Activated CD4-positive, CD25-positive, alpha-beta regulatory T cell treated with anti-CD3 and anti-CD28 coated beads, Interleukin-2, amount 50 U/mL, for 24 hours (primary cell): ENCODE measurements at places on chromosomes 6 and 20.

DNA sequence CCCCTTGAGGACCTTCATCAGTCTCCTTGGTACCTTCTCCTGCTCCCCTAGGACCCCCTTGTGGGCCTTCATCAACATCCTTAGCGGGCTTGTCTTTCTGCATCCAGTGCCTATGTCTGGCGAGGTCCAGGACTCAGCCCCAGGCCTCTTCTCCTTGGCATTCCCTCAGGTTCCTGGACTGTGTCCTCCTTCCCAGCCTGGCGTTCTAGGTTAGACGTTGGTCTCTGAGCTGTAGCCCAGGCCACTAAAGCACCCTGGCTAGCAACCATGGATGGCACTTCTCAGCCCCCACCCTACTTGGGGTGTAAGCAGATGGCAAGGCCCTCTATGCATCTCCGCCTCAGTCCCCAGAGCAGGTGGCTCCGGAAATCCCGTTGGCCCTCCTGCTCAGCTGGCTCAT, 51.5 kb upstream of the NNAT start:
- no peak for ATAC-seq

DNA sequence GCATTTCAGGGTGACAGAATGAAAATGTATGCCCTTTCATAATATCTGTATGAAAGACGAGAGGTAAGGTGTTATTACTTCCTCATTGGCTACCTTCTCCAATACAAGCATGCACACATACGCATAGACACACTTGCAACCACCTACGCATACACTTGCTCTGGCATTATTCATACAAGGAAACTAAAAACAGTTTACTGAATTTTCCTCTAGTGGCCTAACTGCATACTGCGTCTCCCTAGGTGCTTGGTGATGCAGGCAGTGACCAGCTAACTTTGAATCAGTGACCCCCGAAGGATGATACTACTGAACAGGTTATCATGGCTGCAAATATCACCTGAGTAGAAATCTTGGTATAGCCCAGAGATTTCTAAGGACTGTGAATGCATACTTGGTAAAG, 593.1 kb downstream of the PKHD1 start:
- no peak for ATAC-seq

GRCh38 chr20:6768228-6769140, 998 bp downstream of the BMP2 start:
- ATAC-seq, result no peak

DNA sequence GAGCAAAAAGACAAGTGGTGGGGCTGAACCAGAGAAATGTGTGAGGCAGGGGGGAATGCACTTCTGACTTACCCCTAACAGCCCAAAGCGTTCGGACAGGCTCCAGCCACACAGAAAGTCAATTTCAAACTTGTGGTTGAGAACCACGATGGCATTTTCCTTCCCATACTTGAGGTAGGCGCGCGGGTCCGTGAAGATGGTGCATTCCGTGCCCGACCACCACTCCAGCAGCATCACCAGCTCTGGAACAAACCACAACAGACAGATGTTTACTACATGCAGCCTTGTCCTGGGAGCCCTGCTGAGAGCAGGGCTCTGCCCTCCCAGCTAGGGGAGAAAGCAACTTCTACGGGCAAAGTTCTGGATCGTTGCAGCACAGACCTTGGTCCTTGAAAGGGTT, 107.7 kb downstream of the AGPAT4 start:
- no peak for ATAC-seq

DNA sequence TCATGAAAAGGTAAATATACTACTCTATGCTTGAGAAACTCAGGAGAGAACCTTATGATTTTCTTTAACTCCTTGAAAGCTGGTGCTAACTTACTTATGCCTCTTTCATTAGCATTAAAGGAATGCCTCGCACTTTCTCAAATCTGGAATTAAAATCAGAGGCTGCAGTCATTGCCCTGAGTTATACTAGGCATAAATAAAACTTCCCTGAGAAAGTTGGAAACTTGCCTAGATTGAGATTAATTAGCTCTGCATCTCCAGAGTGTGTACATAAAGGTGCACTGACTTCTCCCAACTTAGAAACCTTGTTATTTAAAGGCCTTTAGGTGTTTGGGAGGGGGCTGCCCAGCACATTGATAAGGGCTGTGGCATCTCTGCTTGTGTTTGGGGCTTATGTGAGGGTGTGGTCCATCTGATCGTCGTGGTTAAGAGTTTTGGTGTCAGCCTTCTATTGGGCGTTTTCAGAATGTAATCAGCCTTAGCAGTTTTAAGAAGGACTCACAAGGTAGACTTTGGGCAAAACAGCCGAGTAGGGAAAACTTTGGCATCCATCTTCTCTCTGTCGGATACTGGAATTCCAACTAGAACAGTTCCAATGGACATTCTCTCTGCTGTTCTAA, 32.1 kb upstream of the CCN6 start:
- no peak for ATAC-seq

- ATAC-seq, result peak; percentile 55
Measured at GRCh38 chr6:7615611-7616383, 25.8 kb downstream of the SNRNP48 start.

GRCh38 chr6:148177589-148178233, 164.9 kb upstream of the SASH1 start:
- no peak for ATAC-seq

DNA sequence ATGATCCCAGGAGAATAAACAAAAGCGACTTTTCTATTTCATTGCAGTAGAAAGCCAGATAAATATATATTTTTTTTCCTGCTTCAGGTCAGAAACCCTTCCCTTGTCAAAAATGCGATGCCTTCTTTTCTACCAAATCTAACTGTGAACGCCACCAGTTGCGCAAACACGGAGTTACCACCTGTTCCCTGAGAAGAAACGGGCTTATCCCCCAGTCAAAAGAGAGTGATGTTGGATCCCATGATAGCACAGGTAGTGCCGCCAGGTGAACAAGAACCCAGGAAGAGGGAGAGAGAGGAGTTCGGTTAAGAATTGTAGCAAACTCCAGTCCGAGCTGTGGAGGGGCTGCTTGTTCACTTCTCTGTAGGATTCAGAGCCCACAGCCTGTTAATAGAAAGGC, 72.6 kb downstream of the SSR1 start:
- ATAC-seq, result no peak

DNA sequence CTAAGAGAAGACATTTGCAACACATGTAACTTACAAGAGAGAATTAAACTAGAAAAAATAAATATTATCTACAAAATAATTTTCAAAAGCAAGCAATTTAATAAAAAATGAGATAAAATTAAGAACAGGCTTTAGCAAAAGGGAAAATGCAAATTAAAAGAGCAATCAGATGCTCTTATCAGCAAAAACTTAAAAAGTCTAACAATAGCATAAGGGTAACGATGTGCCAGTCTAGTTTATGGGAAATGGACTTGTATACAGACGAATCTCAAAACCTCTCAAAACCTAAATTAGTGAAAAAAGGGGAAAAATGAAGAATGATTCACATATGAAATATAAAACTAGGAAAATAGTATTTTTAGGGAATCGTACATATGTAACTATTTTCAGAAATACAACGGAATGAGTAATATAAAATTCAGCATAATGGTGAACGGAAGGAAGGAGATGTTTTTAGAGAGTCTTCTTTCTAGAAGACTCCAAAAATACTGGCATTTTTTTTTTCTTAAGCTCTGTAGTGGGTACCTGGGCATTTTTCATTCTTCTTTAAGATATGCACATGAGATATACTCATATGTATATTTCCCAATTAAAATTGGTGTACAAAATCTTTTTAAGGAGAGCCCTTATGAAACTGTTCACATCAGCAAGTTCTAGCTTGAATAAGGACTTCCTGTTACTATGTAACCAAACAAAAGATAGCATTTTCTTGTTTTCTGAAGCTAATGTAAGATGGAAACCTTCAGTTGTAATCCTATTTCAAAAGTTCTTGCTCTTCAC, 927 bp upstream of the MANEA start:
- ATAC-seq, result no peak

DNA sequence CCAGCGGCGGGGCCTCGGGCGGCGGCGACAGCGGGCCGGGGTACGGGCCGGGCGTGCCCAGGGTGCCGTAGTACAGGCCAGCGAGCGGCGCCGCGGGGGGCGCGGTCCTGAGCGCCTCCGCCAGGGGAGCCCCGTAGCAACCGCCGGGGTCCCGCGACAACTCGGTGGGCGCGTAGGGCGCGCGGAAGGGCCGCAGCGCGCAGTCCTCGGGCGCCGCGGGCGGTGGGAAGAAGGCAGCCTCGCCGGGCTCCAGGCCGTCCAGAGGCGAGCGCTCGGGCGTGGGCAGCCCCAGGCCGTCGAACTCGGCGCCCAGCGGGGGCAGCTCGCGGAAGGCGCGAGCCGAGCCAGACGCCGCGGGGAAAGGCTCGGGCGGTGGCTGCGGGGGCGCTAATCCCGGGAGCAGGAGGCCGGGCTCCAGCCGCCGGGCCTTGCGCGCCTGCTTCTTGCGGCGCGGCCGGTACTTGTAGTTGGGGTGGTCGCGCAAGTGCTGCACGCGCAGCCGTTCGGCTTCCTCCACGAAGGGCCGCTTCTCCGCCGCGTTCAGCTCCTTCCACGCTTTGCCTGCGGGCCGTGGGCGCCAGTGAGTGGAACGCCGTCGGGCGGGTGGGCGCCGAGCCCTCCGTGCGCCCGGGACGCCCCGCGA, 916 bp downstream of the SOX18 start:
- no peak for ATAC-seq

- no peak for ATAC-seq
Measured at GRCh38 chr20:35657271-35657670, 7.4 kb downstream of the CPNE1 start.

DNA sequence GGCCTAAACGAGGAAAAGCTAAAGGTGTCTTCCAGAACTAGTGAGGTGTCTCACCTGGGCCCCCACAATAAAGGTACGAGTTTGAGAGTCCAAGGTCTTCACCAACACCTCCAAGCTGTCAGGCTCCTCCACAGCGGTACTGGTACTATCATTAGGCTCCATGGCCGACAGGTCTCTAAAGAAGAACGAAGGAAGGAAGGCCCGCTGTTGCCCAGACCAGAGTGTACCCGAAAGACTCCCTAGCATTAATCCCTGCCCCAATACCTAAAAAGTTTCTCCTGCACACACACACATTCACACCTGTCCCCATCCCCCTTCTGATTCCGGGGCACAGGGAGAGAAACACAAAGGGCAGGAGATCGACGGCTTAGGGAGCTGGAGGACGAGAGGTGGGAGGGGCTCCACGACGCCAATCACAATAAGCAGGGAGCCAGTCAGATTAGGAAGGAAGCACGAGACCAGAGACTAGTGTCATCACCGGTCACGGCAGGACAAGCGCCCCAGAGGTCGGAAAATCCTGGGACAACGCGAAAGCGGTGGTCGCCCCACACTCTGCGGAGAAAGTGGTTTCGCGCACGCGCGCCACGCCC, 764 bp downstream of the BAG6 start:
- peak; percentile 32 for ATAC-seq

DNA sequence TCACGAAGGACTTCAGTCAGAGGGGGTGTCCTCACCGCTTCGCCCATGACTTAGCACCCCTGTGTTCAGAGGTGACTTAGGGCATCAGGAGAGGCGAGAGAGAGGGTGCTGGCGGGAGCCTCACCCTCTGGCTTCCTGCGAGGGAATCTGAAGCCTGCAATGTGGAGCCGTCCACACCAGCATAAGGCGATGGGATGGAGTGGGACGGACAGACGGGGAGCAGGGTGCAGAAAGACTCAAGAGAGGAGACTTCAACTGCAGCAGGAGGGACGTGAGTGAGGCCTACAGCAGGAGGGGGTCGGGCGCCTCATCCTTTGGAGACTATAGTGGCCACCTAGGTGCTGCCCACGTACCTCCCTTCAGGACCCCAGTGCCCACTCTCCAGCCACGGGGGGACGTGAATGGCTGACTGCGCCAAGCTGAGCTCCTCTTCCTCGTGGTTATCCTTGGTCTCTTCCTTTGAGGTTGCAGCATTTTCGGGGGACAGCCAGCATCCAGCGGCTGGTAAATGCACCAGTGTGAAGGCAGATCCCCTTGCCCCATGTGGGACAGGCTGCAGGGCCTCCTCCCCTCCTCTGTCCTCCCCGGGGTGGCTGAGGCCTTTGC, 26.9 kb upstream of the MLN start:
- ATAC-seq, result no peak

DNA sequence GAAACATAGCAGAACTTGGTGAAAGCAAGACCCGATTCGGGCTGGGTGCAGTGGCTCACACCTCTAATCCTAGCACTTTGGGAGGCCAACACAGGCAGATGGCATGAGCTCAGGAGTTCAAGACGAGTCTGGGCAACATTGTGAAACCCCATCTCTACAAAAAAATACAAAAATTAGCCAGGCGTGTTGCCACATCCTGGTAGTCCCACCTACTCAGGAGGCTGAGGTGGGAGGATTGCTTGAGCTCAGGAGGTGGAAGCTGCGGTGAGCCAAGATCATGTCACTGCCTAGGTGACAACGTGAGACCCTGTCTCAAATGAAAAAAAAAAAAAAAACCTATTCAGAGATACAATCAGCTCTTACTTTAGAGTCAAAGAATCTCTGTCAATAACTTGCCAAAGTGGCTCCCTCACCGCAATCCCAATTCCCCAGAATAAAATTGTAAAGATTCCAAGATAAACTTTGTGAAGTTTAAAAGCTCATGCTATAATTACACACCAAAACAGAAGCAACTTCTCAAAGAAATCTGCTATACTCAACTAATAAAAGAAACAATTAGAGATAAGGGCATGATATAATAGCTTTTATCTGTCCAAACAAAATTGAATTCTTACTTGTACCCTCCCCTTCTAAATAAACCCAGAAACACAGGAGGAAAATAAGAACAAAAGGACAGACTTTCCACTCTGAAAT, 33.6 kb downstream of the CDK19 start:
- ATAC-seq, result no peak

DNA sequence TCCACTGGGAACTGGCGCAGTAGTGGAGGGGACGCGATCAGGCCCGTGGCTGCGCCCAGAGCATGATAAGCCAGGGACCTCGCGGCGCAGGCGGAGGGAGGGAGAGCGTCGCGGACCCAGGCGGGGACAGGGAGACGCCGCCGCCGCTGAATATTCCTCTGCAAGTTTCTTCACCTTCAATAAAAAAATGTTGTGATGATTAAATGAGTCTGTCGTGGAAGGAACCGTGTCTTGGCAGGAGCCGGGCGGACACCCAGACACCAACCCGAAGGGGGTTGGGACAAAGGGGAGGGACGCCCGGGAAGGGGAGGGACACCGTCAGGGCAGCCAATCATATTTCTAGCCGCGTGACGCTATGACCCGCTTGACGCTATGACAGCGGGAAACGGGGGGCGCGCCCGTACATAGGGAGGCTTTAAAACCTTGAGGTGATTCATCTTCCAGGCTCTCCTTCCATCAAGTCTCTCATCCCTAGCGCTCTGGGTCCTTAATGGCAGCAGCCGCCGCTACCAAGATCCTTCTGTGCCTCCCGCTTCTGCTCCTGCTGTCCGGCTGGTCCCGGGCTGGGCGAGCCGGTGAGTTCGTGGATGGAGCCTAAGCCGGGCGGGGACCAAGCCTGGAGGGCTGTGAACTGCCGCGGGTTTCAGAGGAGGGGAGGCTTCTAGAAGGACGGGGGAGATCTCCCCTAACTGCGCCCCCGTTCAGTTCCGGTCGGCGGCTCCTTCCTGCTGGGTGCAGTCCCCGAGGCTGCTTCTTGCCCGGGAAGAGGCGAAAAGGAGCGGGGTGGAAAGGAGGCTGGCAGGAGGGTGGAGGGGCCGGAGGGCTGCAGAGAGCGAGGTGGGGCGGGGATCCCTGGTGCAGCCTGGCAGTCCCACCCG, at the start of gene ULBP2:
Gene ULBP2 (plus strand): TSS at position 432 of the 878 bp plus-strand sequence. CDS start 59 bp downstream, at position 491.
- peak; percentile 90 for ATAC-seq

GRCh38 chr6:18266523-18266912, 2.2 kb upstream of the DEK start:
- no peak for ATAC-seq

GRCh38 chr6:7730784-7731227, 4.9 kb downstream of the BMP6 start:
- ATAC-seq, result no peak

- no peak for ATAC-seq
Measured at GRCh38 chr6:34832942-34833341, 41.1 kb downstream of the BLTP3A start.
